Hippocampal formation (tissue), 2 donors: ENCODE measurements at places on chromosomes 11 and 22.

- DNase-seq, result no peak
These were observed 450.4 kb downstream of the MIAT start for GRCh38 chr22:27107824-27108223.

DNA sequence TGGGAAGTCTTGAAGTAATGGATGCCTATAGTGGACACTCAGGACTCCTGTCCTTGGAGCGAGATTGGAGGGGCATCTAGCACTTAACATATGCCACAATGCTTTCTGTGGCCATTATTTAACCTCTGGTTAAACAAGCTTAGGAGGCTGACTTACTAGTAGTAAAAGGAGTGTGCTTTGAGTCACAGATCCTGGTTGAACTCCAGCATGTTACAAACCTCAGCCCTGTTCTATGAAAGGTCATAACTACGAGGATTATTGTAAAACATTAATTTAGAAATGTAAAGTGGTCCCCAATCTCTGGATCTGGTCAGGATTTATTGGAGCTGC, 1.1 kb upstream of the LBHD1 start:
- DNase-seq, result no peak

DNA sequence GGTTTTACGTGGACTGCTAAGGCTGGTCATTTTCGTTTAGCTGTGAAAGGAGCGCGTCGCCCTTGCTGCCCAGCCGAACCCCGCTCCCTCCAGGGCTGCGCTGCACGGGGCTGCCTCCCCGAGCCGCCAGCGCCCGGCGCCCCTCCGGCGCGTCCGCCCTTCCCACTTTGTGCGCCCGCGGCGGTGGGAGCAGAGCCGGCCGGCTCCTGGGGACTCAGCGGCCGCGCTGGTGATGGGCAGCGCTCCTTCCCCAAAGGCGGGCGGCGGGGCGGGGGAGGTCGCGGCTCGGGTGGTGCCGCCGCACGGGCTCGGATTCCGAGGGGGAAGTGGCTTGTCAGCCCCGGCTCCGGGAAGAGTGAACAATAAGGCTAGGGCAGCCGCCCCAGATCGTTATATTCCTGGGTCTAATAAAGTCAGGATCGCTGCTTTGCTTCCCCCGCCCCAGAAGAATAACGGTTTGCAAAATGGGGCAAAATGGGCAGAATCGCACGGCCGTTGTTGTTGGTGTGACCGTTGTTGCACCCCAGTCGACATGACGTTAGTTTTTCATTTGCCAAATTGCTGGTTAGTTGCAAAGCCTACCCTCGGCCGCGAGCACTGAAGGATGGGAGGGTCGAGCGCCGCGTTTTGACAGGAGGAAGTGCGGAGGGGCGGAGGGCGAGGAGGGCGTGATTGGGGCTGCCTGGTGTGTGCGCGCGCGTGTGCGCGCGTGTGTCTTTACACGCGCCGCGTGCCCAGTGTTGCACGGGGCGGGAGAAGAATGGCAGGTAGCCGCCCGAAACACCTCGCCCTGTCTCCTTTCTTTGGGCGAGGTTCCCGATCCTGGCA, 745 bp downstream of the NCAM1 start:
- peak; percentile 65 for DNase-seq

DNA sequence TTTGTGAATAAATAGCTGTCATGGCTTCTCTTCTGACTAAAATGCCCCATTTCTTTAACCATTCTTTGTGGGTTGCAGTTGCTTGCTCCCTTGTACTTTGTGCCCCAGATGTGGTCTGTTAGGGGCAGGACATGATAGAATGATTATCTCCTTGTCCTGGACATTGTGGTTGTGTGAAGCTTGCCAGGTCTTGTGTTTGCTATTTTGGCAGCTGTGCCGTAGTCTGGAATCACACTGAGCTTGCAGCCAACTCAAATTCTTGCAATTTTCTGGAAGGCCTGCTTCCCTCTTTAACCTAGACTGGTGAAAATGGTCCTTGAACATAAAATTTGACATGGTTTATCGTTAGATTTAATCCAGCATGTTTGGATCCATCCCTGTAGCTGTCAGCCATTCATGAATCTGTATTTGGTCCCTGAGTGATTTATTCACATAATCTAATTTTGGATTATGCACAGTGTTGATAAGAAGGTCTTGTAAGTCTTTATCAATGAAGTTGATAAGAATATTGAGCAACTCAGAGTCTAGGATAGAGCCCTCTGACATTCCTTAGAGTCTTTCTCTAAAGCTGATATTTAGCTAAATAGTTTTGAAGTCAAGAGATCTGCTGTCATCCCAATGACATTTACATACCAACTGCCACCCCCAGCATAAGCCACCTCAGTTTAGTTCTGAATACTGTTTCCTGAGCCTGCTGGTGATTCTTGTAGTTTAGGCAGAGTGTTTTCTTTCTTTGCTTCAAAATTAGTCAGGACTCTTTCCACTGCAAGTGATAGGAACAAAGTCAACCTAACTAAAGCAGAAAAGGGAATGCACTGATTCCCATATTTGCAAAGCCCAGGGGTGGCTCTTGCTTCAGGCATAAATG, 9.8 kb downstream of the SPON1 start:
- DNase-seq, result no peak

DNA sequence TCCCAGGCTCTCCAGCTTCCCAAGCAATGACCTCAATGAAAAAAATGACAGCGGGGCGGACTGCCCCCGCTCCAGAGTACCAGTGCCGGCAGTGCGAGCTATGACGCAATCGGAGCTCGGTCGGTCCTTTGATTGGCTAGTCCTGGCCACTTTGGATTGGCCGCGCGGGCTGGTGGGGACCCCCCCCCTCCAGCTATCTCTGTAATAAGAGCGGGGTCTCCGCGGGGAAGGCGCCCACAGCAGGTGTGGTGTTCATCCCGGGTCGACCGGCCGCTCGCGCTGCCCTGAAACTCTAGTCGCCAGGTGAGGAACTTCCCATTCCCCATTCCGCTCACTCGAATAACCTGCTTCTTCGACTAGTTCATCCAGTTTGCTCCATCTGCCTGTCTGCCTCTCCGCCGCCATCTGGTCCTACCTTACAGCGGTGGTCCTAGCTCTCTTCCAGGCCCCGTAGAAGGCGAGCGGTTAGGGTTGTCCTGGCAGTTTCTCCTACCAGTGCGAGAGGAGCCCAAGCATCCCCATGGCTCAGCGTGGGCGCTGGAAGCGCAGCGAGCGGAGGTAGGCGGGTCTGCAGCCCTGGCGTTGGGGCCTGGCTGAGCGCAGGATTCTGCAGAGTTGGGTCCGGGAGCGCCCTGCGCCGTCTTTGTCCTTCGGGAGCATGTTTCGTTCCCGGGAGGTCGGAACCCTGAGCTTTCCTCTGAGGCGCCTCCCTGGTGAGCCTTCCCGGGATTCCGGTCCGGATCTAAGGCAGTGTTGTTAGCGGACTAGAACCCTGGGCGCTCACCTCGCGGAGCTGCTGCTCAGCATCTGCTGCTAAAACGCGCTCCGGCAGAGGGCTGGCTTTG, at the start of gene CALCB:
Gene CALCB, plus strand, starts transcription at position 233 of the 845 bp plus-strand sequence. CDS start 1,126 bp downstream, outside the sequence.
- no peak for DNase-seq

GRCh38 chr22:28869736-28870135, 13.6 kb upstream of the ZNRF3 start:
- no peak for DNase-seq

DNA sequence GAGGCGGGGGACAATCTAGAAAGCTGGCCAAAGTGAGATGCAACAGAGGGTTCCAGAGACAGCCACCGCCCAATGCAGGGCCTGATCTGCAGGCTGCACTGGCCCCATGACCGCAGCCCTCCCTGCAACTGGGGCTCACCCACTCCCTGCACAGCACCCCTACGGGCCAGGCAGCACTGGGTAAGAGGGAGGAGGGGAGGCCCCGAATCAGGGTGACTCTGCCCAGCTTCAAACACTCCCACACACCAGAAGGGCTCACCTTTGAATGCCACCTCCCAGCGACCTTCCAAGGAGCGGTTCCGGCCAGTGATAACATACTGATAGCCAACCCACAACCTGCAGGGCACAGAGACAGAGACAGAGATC, 59.3 kb downstream of the DGCR2 start:
- no peak for DNase-seq

- no peak for DNase-seq
These were observed 127.7 kb downstream of the ADAMTS15 start for GRCh38 chr11:130576146-130576545.

DNA sequence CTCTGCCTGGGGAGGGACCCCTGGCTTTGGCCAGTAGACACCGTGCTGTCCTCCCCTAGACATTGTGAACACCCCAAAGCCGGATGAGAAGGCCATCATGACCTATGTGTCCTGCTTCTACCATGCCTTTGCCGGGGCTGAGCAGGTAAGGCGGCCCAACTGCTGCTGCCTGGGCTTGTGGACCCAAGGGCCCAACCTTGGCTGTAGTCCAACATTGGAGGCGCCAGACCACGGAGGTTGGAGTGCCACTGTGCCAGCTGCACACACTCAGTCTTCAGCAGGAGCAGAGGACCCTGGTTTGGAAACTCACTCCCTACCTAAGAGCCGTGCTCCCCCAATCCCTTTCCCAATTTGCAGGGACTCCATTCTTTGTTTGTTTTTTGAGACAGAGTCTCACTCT, 9.4 kb downstream of the ACTN3 start:
- DNase-seq, result no peak
